Stimulated activated CD8-positive, alpha-beta memory T cell treated with anti-CD3 and anti-CD28 coated beads, Interleukin-4, amount 100 ng/mL, for 1 hour (primary cell): ENCODE measurements at places on chromosomes 5 and 9.

GRCh38 chr9:73742412-73742811 is 590.7 kb downstream of the ANXA1 start:
- no peak for DNase-seq

GRCh38 chr9:97854696-97855485 is 1.9 kb downstream of the FOXE1 start:
- no peak for DNase-seq

- DNase-seq, result no peak
Measured at GRCh38 chr9:115715666-115716065, 437.9 kb upstream of the PAPPA start.

- no peak for DNase-seq
Measured at GRCh38 chr5:157509587-157509986, 49.6 kb downstream of the NIPAL4 start.

DNA sequence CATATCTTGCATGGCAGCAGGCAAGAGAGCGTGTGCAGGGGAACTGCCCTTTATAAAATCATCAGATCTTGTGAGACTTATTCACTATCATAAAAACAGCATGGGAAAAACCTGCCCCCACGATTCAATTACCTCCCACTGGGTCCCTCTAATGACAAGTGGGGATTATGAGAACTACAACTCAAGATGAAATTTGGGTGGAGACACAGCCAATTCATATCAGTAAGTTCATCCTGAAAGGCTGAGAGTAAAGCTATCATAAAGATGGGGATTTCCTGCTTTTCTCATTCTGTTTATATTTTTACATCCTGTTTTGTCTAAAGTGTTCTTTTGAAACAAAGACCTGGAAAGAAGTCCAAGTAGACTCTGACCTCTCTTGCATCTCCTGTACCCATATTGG is 28.9 kb upstream of the IL33 start:
- DNase-seq, result no peak

- DNase-seq, result no peak
Measured at GRCh38 chr9:20373263-20373662, 249.0 kb downstream of the MLLT3 start.

DNA sequence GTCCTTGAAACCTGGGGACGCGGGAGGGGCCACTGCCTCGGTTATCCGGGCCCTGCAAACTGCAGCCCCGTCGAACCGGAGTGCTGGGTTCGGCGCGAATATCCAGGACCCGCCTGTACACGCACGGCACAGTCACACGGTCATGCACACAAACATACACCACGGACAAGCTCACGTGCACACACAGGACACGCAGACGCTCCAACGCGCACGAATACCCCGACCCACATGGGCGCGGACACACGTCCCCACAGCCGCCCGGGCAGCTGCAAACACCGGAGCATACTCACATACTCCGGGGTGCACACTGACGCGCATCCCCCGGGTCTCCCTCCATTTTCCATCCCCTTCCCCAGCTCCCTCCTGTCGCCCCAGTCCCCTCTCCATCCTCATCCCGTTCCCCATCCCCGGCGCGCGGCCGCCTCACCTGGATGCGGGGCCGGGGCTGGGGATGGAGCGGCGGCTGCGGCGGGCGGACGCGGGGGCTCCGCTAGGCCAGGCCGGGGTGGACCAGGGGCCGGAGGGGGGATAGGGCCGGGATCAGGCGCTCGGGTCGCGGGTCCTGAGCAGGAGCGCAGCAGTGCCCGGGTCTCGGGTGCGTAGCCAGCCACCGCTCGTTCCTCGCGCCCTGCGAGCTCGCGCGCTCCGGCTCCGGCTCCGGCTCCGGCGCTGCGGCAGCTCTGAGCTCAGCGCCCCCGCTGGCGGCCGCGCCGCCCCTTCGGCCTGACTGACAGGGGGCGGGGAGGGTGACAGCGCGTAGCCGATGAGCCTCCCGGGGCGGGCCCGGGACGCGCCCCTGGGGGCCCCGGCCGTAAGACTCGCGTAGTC is at the start of the genes EIF4E1B and SNCB:
EIF4E1B (plus strand) TSS at position 823 of the 828 bp plus-strand sequence. CDS start 12,113 bp downstream, outside the sequence.
SNCB (minus strand) TSS at position 682 of the 828 bp plus-strand sequence. CDS start 880 bp downstream, outside the sequence.
- DNase-seq, result no peak

- DNase-seq, result no peak
Measured at GRCh38 chr9:36504156-36504555, 68.5 kb upstream of the MELK start.

DNA sequence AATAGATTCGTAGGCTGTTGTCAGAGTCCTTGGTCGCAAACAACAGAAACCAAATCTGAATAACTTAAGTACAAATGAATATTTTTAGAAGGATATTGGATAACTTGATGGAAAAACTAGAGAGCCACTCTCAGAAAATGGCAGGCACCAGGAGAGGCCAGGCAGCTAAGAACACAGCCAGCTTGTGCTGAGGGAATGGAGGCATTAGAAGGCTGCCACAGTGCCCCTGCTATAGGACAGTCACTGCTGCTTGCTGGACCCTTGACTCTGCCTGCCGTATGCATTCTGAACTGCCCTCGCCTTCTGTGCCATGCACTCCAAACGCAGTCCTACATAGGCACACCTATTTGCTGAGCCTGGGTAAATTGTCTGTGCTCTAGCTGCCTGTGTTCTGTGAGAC is 78.6 kb downstream of the MAST4 start:
- DNase-seq, result no peak
